ENCODE measurements at places on chromosomes 2 and 18.

- DNase-seq = no peak
These were observed 23.8 kb upstream of the HPCAL1 start for GRCh38 chr2:10278763-10279471.

GRCh38 chr2:55150834-55151233 lies 81.3 kb downstream of the CLHC1 start:
- no peak for DNase-seq

DNA sequence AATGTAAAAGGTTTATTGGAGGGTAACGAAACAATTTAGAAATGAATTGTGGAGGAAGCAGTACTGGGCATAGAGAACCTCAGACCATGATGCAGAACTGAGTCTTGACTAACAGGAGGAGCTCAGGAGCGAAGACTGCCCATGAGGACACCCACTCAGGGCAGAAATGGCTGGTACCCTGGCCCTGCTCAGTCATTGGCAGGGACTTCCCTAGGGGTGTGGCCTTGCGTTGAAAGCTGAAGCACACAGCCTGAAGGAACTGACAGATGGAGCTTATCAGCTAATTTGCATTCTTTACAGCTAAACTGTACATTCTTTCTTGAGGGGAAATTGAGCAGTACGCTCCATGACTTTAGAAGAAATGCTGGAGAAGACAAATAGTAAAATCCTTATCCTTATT lies 57.1 kb downstream of the PDK1 start:
- no peak for DNase-seq

GRCh38 chr2:117118994-117119393 lies 695.5 kb upstream of the DDX18 start:
- DNase-seq = no peak

GRCh38 chr2:190974629-190975361 lies 39.2 kb downstream of the STAT1 start:
- DNase-seq = peak; percentile 8

DNA sequence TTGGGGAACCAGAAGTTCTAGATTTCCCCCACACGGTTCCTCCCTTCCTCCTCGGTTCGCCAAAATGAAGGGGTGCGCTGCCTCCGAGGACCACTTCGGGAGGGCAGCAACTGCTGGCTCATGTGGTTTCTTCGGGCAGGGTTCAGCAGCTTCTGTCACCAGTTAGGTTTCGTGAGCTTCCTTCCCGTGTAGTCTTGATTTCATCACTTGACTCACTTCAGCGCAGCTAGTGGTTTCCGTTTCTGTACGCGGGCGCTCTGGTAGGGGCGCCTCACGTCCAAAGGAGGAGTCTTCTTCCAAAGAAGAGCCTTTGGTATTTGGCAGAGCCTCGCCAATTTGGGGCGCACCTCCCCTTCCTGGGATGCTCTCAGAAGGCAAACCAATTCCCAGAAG lies 485 bp upstream of the GALNT3 start:
- DNase-seq = no peak

DNA sequence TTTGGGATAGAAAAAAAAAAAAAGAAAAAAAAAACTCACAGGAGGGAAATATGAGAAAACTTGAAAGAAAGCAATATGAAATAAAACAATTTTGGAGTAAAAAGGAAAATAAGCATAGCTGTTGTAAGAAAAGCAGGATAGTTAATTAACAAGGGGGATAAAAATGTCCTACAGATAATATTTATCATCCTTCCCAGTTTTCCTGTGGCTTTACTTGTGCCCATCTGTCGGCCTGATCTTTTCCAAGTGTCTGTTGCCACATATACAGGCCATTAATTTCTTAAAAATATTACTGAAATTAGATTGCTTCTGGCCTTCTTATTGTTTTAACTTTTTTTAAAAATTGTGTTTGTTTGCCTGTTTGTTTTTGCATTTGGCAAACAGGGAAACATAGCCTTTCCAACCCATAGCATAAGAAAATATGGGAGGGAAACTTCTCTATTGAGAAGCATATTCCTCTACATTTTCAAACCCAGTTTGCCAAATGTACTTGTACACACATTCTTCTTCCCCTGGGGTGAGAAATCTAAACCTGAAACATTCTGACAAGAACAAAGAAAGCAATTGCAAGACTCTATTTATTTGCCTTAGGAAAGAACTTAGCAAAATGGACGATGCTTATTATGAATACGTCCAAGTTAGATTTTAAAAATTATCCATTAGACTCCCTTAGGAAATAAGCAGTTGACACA lies 272.3 kb downstream of the CDH20 start:
- no peak for DNase-seq

GRCh38 chr2:112973156-112973555 lies 4.7 kb upstream of the IL36G start:
- DNase-seq = no peak

DNA sequence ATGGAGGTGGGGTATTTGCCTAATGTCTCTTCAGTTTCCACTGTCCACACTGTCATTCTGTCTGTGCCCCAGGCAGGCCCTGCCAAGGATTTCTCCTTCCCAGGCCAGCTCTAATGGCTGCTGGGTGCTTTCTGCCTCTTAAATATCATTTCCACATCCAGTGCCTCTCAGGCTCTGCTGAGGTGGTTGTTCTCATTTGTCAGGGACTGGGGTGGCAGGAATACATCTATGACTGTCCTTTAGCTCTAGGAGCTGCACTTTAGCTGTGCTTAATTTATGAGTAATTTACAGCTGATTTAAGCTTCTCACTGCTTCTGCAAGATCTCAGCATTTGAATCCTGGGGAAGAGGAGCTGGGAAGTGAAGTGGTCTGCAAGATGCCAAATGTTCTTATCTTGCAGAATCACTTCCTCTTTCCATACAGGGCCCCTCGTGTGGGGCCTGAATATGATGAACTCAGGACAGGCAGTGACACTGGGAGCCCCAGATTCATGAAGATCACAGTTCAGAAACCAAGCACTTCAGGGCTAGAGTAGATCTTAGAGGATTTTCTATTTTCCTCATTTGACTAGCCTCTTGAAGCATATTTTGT lies 150.2 kb downstream of the FSHR start:
- DNase-seq = no peak

DNA sequence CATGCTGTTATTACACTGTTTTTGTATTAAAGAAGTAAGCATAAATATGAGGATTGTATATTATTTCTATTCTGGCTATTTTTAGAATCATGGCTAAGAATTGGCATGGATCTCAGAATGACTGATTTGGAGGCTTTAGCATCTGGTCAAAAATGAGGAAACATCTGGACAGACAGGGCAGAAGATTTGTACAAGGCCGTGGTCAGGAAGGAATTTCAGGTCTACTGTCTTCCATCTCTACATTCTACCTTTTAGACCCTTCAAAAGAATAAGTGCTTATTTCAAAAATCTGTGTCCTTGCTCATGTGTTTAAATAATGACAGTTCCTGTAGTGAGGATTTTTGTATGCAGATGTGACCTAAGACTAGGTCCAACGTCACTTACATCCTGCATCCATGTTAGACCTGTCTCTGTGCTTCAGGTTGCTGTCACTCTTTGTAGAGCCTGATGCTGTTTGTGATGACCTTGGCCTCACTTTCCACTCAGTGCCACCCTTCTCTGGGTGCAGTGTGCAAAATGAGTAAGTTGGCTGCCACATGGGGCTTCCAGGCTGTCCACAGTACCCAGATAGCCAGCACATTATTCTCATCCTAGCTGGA lies 54.7 kb upstream of the B3GNT2 start:
- DNase-seq = no peak

DNA sequence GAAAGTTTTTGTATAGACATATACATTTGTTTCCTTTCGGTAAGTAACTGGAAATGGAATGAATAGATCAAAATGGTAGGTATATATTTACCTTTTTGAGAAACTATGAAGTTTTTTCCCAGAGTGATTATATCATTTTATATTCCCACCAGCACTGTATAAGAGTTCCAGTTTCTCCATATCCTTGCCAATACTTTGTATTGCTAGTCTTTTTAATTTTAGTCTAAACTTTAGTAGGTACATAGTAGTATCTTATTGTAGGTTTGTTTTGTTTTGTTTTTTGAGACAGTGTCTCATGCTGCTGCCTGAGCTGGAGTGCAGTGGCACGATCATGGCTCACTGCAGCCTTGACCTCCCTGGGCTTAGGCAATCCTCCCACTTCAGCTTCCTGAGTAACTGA lies 56.6 kb downstream of the AGPS start:
- DNase-seq = no peak

- no peak for DNase-seq
These were observed 305.9 kb upstream of the CCDC68 start for GRCh38 chr18:55265130-55265675.

GRCh38 chr18:50398947-50399346 lies 24.1 kb downstream of the SKA1 start:
- DNase-seq = no peak

DNA sequence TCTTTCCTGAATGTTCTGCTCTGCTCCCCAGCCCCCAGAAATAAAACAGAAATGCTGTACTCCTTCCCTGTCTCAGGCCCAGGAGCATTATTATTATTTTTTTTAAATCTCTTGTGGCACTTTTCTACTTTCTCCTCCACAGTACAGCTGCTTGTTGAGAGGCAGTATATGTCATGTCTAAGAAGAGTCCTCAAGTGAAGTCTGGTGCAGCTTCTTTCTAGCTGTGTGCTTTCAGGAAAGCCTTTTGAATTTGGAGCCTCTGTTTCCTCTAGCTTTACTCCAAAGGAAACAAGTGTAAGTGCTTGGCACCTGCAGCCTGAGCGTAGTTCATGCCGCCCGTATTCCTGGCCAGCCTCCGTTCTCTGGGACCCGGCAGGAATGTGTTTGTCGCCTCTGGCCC lies 22.4 kb downstream of the AGAP1 start:
- DNase-seq = no peak

All from cortex of kidney (tissue), 1 donor.